Activated T-helper 1 cell treated with anti-CD3 and anti-CD28 coated beads, Interleukin-12 subunit alpha, Interleukin-12 subunit beta, Interleukin-2, Interleukin-4 antibody, amounts not matched to agents 30 ng/mL and 10 ng/mL and 1 ng/mL, durations not matched to agents 14 hours and 24 hours and 36 hours (primary cell): ENCODE measurements at places on chromosomes 2 and 18.

GRCh38 chr2:239548965-239549595 lies 148.3 kb upstream of the HDAC4 start:
- no peak for DNase-seq

DNA sequence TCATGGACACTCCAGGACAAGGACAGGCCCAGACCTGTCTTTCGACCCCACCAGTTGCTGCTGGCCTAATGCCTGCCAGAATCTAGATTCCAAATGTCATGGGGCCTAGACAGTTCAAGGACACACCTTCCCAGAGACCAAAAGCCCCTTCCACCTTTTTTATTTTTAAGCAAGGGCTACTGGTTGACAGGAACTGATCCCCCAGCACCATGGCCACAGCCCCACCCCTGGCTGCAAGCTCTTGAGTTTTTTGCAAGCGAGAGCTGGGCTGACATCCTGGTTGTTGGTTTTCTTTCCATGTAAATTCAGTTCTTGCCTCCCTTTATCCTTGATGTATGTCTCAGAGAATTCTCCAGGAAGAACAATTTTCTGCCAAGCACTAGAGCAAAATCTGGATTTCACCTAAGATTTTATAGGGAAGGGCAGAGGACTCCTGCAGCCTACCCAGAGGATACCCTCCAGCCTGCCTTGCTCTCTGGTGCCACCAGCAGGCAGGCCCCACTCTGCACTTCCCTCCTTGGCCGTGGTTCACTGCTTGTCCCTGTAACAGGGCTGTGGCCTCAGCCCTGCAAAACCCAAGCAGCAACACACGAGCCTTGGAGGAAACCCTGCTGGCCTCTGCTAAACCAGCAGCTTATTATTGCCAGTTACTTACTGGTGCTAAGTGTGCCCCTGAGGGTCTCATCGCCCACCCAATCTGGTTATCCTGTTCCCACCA lies 97.7 kb downstream of the TWIST2 start:
- DNase-seq, result no peak

DNA sequence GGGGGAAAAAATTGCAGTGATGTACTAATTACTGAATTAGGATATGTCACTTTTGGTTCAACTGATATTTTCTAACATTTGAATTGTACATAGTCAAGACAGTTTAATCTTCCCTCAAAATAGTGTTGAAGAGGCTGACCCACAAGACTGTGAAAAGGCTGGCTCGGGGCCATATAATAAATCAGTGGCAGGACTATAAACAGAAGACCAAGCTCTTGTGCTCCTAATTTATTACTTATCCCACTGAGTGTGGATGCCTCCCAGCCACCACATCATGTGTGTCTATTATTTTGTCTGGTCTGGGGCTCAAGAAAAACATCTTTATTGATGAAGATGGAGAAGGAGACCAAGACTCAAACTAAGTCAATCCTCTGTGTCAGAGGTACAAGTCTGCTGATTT lies 64.4 kb downstream of the PLEKHM3 start:
- no peak for DNase-seq

GRCh38 chr2:134216152-134216829 lies 37.6 kb upstream of the MGAT5 start:
- no peak for DNase-seq

GRCh38 chr2:25085761-25086560 lies 44.1 kb downstream of the EFR3B start:
- DNase-seq, result no peak

- no peak for DNase-seq
Observed at GRCh38 chr2:226554701-226555100, 244.9 kb downstream of the IRS1 start.

GRCh38 chr2:120783969-120784372 lies 48.3 kb downstream of the GLI2 start:
- DNase-seq, result no peak

DNA sequence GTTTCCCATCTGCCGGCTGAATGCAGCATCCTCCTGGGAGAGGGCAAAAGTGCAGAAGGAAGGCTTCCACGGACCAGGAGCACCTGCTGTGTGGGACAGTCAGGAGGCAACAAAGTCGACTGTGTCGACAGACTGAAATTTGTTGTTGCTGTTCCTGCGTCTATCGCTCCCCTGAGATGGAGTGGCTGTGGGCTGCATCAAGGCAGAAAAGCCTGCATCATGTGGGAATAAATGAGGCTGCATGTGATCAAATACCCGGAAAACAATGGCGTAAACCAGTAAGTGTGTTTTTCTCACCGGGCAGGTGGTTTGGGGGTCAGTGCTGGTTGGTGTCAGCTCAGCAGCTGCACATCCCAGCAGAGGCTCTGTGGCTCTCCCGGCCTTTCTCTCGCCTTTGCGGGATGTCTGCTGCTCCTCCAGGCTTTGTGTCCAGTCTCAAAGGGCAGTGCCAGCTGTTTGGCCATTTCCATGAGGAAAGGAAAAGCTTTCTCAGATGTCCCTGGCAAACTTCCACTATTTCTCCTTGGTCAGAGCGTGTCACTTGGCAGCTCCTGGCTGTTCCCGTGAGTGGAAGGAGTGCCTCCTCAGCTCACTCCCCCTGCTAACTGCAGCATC lies 262.4 kb downstream of the NDUFA10 start:
- no peak for DNase-seq

DNA sequence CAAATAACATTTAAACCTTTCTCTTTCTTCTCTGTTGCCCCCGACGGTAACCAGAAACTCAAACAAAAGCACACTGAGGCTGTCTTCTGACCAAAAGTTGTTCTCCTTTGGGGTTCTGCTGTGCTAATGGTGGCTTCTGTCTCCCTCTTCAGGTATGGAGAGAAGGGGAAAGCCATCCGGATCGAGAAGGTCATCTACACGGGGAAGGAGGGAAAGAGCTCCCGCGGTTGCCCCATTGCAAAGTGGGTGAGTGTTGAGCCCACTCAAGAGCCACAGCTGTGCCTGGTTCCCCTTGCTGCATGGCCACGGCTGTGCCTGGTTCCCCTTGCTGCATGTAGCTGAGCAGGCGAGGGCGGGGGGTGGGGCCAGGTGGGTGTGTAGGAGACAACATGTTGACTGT lies 67.4 kb downstream of the BOLA3 start:
- DNase-seq, result no peak

- DNase-seq, result no peak
Observed at GRCh38 chr18:26614374-26614773, 66.0 kb upstream of the KCTD1 start.

DNA sequence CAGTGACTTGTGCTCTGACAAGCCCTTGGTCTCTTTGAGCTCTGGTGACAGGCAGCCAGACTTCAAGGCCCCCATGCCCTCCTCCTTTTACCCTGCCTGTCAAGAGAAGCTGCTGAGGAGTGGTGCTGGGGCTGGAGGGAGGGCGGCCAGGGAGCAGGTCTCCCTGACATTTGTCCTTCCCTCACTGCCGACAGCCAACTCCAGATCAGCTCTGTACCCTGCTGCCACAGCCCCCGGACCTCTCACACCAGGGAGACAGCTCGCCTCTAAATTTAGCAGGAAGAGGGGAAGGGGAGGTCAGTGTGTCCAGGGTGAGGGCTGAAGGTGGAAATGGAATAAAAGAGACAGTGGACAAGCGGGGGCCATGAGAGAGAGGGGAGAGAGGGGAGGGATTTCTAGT lies 155.8 kb downstream of the TDRD15 start:
- no peak for DNase-seq

- DNase-seq, result no peak
Observed at GRCh38 chr2:171703574-171704347, 16.5 kb downstream of the DYNC1I2 start.

DNA sequence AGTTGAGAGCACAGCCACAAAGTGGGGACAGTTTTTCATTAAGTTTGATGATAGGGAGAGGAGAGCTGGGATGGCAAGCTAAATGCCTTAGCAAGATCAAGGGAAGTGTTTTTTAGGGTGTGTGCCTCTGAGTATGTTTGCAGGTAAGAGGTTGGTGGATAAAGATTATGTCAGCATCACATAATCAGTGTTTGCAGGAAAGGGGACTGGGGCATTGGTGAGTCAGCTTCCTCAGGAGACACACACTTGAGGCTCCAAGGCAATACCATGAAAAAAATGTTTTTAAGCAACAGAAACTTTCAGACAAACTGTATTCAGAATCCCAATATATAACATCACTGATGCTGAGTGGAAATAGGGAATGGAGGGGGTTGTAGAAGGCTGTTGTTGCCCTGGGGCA lies 25.4 kb upstream of the DTNB start:
- DNase-seq, result no peak

DNA sequence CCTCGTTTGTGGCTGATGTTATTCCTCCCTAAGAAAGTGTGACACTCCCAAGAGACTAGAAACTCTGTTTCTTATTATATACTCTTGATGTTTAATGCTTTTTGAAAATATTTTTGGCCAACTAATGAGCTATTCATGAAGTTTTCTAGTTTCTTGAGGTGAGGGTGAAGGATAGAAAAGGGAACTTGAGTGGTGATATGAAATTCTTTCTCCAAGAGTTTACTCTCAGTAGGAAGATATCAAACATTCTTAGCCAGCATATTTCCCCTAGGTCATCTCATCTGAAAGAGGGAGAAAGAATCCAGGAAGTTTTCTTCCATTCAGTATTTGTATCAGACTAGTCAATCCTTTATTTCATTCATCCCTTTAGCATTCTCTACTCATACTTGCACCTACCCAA lies 95.7 kb downstream of the MAP3K20 start:
- DNase-seq, result no peak

DNA sequence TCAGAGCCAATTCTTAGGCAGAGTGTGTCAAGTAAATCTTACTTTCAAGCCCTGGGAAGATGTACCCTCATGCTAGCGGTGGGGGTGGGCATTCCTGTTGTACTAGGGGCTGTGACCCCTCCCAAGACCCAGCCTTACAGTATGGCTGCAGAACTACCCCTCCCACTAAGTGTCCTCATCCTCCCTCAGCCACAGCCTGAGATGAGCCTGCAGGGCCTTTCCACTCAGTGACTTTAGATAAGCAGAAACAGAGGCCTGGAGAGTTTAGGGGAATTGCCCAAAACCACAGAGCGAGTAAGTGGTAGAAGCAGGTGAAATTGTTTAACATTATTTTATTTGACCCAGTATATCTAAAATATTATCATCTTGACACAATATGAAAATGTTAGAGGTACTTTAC lies 36.6 kb downstream of the TTC32 start:
- DNase-seq, result no peak

GRCh38 chr18:55641486-55641885 lies 53.5 kb upstream of the TCF4 start:
- no peak for DNase-seq

DNA sequence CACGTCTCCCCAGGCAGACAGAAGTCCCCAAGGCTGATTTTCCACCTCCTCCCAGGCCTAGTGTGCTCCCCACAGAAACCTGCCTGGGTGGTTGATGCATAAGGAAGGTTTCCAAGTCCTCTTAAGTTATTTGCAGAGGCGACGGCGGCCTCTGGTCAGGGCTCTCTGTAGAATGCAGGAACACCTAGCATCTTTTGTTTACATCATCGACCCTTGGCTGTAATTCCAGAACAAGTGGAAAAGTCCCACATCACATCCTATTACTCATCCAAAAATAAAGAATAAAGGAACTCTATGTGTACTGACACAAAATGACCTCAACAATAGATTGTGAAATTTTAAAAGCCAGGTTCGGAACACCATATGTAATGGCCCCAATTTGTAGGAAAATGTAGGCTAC lies 211.1 kb downstream of the ALPK2 start:
- DNase-seq, result no peak

GRCh38 chr18:59907660-59908059 lies 7.9 kb downstream of the PMAIP1 start:
- DNase-seq, result no peak

GRCh38 chr18:63365876-63366212 lies 1.2 kb downstream of the KDSR start:
- DNase-seq, result no peak

GRCh38 chr2:237573721-237574415 lies 7.5 kb downstream of the PRLH start:
- DNase-seq, result no peak

GRCh38 chr2:11286749-11287148 lies 57.7 kb downstream of the ROCK2 start:
- no peak for DNase-seq

DNA sequence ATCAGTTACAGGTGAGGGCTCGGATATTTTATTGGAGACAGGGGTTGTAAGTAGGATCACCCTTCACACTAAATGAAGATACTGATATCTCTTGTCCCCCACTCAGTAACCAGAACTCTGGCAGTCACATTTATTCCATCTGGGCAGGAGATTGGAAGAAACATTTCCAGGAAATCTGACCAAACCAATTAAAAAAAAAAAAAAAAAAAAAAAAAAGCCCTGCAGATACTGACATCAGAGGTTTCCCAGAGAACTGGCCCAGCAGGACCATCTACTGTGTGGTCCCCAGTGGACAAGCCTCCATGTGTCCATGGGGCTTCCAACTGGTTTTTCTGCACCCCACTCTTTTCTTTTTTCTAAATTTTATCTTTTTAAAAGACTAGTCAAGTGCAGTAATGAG lies 41.3 kb downstream of the SH2D6 start:
- DNase-seq, result no peak

DNA sequence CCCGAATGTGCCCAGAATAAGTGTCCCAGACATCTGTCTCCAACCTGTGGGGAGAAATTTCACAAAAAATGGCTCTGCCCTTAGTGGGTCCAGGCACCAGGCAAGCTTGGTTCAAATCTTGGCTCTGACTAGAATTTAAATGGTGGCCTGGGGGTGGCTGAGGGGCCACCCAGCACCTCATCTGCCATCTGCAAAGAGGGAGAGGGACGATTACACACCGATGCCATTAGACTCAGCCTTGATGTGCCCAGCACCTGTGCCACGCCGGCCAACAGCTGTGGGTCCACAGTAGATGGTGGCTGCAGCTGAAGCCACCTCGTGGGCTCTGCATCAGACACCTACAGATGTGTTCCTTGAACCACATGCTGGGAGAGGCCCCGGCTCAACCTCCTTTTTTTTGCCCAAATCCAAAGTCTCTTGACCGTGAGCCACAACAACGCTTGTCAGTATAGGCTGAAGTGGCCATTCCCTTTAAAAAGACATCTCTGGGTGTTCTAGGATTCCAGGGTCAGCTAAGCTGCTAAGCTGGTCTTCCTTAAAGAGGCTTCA lies 222.0 kb upstream of the RAB6C start:
- DNase-seq, result no peak

- no peak for DNase-seq
Observed at GRCh38 chr2:175698061-175698460, 304.0 kb downstream of the LNPK start.

- no peak for DNase-seq
Observed at GRCh38 chr2:118945881-118946280, 3.9 kb downstream of the MARCO start.

GRCh38 chr2:173400760-173401159 lies 46.1 kb downstream of the CDCA7 start:
- no peak for DNase-seq

- no peak for DNase-seq
Observed at GRCh38 chr2:240463274-240463865, 27.9 kb downstream of the GPC1 start.

GRCh38 chr2:85717308-85718008 lies 23.3 kb downstream of the GNLY start:
- no peak for DNase-seq

DNA sequence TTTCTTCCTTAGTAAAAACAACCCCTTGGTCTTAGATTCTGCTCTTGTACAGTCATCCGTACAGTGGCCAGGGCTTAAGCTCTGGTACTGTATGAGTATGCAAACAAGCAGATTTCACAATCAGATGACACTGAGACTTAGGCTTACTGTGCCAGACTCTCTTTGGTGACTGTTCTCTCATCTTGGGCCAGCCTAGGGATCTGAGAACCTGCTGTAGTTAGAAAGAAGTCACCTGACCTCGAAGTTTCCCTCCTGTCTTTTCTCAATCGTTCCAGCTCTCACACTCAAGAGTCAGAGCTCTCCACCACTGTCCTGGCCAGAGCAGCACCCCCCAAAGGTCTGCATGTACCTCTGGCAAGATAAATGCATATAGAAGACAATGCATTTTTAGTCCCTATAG lies 63.2 kb downstream of the ZEB2 start:
- DNase-seq, result no peak
